ENCODE measurements at places on chromosomes 5 and 9.

- no peak for DNase-seq
These were observed 589.9 kb downstream of the DNAH5 start for GRCh38 chr5:13354611-13355010.

DNA sequence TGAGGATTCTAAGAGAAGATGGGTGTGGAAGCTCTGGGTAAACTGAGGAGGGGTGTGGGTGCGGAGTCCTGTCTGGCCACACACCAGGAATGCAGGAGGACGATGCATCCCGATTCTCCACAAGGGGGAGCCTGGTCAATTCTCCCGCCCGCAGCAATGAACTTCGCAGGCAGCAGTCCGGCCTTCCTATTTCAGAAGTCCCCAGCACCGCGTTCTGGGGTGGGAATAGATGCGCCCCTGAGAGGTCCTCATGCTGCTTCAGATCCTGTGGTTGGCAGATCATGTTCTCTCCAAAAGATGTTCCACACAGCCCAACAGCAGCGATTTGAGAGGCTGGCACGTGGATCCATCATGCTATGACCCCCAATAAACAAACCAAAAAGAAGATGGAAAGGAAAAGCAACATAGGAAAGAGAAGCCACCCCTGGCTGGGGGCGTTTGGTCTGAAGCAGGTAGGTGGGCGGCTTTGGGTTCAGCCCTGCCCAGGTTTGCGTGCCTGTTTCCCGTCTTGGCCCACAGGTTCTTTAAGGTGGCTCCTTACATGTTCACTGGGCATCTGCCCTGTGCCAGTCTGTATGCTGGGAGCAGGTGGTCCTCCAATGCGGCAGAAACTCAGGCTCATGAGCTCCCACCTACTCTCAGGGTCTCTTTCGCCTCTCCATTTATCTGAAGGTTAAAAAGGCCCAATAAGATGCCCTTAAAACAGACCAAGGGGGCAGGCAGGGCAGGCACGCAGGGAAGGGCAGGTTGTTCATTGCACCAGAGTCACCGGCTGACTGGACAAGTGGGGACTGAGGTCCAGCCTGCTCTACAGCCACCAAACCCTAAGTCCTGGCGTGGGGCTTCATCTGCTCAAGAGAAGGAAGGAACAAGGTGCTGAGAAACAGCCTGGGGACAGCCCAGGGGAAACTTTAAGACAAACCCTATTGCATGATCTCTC lies 171.6 kb downstream of the PAX5 start:
- DNase-seq, result peak; percentile 42

DNA sequence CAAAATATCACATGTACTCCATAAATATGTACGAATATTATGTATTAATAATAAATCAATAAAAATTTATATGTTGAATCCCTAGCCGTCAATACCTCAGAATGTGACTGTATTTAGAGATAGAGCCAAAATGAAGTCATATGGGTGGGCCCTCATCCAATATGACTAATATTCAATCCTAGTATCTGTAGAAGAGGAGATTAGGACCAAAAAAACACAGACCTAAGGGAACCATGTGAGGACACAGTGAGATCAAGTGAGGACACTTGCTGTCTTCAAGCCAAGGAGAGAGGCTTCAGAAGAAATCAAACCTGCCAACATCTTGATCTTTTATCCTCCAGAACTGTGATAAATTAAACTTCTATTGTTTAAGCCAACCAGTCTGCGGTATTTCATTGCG lies 3.7 kb upstream of the AMACR start:
- DNase-seq, result no peak

DNA sequence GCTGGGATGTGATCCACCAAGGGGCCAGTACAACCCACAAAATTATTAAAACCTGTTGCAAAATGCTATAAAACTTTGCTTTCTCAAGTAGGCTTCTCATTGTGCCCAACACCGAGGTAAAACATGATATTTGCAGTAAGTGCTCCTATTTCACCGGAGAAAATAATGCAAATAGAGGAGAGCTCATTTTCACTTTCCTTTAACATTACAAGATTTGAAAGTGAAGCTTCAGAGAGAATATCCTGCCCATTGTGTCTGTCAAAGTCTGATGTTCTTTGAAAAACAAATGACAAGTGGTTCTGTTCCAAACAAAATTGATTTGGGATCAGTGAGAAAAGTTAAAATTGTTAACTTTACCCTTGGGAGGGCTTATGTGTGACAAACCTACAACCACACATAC lies 287.1 kb downstream of the KCNN2 start:
- no peak for DNase-seq

DNA sequence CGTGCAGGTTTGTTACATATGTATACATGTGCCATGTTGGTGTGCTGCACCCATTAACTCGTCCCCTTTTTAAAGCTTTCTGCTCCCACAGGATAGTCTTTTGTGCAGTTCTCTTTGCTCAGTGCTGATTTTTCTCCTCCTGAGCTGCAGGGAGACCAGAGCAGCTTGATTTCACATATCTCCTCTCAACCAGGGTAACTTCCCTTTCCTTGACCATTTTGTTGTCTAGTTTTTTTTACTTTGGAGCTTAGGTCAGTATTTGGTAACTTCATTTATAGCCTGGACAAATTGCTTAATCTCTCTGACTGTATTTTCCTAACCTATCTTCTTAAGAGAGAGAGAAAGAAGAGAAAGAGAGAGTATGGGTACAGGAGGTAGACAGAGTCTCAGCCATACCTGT lies 137.1 kb upstream of the ZNF366 start:
- no peak for DNase-seq

DNA sequence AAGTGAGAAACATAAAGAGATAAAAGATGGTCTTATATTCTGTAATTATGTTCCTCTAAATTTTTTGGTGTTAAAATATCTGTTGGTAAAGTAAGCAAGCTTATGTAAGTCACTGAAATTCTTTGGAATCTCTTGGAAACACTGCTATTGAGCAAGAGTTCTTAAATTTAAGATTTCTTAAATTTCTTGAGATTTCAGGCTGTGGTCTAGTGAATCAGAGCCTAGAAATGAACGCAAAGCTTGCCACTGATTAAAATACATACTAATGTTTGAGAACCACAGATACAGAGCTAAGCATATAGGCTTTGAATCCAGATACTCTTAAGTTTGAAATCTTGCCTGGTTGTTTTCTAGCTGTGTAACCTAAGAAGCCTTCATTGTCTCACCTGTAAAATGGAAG lies 133.4 kb downstream of the TRPM3 start:
- DNase-seq, result no peak

DNA sequence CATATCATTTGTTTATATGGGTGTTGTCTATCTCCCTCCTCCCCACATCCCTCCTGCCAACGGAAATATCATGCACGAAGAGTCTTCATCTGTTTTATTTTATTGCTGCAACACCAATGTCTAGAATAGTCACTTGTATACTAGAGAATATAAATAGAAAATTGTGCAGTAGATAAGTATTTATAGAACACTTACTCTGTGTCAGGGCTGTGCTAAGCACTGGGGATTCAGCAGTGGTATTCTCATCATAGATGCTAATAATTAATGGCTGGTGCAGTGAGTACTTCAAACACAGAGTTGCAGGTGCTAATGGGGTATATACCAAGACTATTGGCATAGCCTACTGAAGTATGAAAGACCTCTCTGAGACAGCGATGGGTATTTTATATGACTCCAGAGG lies 353.5 kb upstream of the CDH6 start:
- DNase-seq, result no peak

DNA sequence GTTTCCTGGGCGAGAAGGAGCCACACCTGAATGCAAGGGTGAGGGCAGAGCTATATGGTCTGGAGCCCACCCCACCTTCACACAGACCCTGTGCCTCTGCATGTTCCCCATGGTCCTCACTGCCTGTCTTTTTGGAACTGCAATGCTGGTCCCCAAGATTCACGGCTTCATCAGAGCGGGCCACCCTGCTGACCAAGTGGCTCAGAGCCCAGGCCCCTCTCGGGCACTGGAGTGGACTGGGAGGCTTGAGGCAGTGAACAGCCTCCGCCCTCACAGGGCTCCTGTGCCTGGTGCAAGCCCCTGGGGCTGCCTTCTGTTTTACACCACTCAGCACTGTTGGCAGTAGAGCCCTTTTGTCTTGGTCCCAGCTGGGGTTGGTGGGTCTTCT lies 143.2 kb downstream of the CACNA1B start:
- DNase-seq, result no peak

DNA sequence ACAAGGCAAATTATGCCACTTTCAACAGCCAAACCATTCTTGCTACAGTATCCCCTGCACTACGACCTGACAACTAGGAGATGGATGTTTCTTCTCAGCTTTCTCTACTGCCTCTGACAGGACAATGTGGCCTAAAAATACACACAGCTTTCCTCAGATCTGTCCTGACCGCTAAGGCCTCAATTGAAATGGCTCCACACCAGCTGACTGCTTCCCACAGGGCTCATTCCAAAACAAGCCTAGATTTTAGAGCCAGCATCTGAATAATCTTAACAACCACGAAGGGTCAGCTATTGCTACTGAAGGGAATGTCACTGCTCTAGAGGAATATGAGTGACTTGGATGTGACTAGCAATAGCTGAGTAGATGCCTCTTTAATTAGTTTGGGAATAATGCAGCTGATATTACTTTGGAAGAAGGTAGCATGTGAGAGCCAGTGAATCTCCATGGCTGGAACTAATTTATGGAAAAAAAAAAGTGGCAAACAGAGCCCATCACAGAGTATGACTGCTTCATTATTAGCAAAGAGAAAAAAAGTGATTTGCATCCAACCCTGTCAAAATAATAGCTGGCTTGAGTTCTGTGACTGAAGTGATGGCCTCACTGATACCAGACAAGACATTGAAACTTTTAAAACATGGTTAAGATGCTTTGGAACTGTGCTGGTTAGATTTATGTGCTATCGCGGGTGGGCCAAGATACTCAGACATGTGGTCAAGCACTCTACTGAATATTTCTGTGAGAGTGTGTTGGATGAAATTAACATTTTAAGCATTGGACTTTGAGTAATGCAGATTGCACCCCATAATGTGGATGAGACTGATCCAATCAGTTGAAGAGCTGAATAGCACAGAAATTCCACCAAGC lies 450.2 kb downstream of the NR2F1-AS1 start:
- DNase-seq, result peak; percentile 9

DNA sequence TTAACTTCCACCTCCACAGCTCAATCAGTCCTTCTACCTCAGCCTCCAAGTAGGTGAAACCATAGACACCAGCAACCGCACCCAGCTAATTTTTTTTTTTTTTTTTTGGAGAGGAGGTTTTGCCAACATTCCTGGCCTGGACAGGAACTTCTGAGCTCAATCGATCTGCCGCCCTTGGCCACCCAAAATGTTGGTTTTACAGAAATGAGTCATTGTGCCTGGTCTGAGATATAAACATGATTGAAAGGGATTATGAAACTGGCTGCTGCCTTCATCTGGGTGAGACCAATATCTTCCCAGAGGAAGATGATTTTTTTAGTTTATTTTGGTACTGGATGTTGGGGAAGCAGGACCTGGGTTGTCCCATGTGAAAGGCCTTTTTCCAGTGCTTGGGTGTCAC lies 9.2 kb downstream of the TAF11L12 start:
- DNase-seq, result no peak

GRCh38 chr9:1879501-1879900 lies 135.6 kb upstream of the SMARCA2 start:
- DNase-seq, result no peak

DNA sequence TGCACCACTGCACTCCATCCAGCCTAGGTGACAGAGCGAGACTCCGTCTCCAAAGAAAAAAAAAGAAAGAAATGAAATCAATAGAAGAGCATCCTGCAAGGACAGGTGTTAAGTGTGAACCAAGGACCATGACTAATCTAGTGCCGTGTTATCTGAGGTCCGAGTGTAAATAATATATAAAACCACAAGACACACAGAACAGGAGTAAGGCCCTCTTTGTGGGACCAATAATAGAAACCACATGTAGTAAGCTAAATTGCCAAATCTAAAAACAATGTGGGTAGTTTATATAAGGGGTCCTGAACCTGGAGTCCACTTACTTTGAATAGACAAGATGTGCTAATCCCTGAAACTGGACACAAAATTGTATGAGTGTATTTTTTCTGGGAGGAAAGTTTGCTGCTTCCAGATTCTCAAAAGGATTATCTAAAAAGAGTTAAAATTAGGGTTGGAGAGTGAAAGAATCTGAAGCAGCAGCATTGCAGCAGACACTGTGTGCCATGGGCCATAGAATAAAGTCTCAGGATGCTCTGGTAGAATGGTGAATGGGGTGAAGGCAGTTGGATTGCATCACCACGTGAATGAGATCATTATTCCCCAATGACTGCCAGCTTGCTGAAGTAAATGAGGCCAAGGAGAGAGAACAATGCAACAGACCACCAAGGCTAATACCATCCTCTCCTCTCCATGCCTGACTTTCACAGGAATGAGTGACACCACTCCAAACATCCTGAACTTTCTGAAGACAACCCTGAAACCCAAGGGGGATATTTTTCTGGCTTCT lies 222.7 kb downstream of the DCP2 start:
- no peak for DNase-seq

GRCh38 chr5:14506140-14506538 lies 75.5 kb upstream of the OTULINL start:
- no peak for DNase-seq

- peak; percentile 85 for DNase-seq
These were observed 32.2 kb downstream of the PCDH1 start for GRCh38 chr5:141846031-141846430.

GRCh38 chr9:74770508-74771261 lies 117.0 kb downstream of the TRPM6 start:
- no peak for DNase-seq

GRCh38 chr9:84067821-84068220 lies 87.2 kb downstream of the RMI1 start:
- DNase-seq, result no peak

- no peak for DNase-seq
These were observed 690.9 kb upstream of the CDH18 start for GRCh38 chr5:20678814-20679298.

DNA sequence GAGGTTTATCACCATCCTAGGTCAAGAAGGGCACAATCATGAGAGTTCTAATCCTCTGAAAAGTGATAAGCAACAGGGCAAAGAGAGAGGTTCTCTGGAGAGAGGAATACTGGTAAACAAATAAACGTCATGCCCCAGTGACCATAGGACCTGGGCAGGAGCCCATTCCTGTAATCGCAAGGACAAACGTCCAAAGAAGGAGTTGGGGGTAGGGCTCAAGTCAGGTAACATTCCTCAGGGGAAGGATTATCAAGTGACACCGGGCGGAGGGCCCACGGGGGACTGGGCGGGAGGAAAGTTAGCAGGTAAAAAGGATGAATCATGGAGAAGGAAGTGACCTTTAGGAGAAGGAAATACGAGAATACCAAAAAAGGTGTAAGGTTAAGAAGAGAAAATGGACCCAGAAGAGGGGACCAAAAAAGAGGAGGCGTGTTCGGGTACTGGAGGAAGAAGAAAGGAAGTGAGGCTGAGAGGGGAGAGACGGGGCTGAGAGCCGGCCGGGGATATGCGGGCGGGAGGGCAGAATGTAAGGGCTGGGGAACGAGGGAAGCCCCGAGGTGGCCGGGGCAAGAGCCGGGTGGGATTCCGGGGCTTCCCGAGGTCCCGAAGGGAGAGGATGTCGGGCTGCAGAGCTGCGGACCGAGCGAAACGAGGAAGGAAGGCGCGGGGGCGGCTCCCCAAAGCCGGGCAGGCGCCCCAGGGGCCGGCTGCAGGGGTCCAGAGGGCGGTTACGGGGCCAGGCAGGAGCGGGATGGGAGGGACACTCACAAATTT lies 583 bp downstream of the DIAPH1 start:
- DNase-seq, result no peak

Measured in globus pallidus (tissue), 1 donor.